ENCODE measurements at places on chromosomes 16 and 17.

GRCh38 chr17:30454635-30455034 is 22.6 kb upstream of the GOSR1 start:
- no peak for DNase-seq

GRCh38 chr17:79650283-79650682 is 39.4 kb upstream of the RBFOX3 start:
- no peak for DNase-seq

GRCh38 chr17:80104321-80104955 is 3.1 kb downstream of the GAA start:
- DNase-seq: no peak

DNA sequence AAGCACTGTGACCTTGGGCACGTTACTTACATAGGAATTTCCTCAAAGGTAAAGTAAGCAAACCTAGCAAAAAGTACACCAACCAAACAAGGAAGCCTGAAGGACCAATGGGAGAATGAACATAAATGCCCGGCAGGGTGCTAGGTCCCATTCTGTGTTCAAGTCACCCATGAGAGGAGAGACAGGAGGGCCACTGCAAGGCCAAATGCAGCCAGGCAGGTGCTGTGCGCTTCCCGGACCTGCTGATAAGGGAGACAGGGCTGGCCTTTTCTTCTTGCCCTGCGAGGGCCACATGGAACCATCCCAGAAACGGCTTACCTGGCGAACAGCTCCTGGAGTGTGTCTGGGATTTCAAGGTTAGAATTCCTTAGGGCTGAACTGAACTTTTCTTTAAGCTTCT is 69.0 kb downstream of the GTF3C1 start:
- no peak for DNase-seq

DNA sequence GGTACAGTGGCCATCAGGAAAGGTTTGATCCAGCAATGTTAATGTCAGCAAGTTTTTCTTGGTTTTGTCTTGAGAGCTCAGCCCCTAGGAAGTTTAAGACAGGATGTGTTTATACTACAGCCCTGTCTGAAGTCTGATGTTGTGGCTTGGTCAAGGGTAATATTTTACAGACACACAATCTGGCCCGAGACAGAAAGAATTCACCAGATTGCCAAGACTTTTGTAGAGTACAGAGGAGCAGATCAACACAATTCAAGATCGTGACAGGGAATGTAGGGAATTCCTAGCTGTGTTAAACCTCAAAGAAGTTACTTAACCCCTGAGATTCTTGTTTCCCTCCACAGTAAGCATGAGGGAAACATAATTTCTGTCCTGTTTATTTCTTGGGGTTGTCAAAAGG is 63.1 kb downstream of the SHISA9 start:
- DNase-seq: no peak

DNA sequence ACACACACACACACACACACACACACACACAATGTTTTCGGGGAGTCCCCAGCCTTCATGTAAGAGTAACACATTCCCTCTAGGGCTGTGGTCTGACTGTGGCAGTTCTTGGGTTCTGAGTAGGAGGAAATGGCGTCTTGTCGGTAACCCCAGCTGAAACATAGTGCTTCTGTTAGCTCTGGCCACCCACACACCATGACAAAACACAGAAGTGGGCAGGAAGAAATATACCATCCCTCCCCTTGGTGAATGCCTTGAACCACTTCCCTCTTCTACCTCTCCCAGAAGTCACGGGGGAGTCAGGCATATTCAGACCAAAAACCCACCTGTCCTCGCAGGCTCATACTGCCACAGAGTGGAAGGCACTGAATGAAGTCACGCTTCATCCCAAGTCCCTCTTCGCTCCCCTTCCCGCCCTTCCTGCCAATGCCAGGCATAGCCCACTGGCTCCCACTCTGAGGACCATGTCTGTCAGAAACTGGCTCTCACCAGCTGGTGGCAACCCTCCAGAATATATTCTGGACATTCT is 11.5 kb downstream of the SLC35B1 start:
- no peak for DNase-seq

DNA sequence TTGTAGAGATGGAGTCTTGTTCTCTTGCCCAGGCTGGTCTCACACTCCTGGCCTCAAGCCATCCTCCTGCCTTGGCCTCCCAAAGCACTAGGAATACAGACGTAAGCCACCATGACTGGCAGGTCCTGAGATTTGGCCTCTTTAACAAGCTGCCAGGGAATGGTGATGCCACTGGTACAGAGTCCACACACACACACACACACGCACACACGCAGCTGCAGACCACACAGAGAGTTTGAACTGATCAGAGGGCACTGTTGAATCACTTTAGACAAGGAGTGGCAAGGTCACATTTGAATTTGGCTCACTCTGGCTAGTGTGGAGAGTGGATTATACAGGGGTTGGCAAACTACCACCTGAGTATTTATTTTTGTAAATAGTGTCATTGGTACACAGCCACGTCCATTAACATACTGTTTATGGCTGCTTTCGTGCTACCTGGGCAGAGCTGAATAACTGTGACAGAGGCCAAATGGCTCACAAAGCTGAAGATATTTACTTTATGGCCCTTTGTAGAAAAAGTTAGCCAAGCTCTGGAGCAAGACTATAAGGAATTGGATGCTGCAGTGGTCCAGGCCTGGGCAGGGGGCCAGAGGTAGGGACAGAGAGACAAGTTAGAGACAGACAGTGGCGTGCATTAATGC is 9.9 kb downstream of the ITPRIPL2 start:
- no peak for DNase-seq

GRCh38 chr17:19322129-19322505 is 40.4 kb downstream of the B9D1 start:
- DNase-seq: no peak

DNA sequence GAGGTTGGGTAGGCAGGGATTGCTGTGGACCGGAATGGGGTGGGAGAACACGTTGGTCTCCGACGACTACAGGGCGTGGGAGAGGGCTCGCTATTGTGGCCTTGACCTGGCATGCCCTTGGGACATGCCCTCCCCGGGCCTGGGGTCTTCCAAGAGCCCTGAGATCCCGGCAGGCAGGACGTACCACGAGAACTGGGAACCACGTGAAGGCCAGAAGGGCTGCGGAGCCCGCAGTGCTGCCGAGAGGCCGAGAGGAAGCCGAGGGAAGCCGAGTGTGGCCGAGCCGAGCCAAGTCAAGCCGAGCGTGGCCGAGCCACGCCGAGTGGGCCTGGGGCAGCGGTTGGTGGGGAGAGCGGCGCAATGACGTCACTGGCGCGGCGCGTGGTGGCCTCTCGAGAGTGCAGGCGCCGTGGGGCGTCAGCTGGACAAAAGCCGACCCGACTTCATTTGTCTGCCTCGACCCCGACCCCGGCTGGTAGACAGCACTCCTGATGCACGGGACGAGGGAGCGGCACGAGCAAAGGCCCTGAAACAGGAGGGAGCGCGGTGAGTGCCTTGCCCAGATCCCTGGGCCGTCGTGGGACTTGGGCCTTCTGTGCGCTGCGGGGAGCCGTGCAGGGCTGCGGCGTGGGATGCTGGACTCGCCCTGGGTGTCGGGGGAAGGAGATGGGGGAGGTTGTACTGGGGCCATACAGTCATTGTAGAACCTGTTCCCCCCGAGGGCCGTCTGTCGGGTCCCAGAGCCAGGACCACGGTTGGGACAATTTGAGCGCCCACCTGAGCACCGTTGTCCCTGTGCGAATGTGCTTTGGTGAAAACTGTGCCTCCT is 6.6 kb downstream of the SOCS1 start:
- DNase-seq: no peak

DNA sequence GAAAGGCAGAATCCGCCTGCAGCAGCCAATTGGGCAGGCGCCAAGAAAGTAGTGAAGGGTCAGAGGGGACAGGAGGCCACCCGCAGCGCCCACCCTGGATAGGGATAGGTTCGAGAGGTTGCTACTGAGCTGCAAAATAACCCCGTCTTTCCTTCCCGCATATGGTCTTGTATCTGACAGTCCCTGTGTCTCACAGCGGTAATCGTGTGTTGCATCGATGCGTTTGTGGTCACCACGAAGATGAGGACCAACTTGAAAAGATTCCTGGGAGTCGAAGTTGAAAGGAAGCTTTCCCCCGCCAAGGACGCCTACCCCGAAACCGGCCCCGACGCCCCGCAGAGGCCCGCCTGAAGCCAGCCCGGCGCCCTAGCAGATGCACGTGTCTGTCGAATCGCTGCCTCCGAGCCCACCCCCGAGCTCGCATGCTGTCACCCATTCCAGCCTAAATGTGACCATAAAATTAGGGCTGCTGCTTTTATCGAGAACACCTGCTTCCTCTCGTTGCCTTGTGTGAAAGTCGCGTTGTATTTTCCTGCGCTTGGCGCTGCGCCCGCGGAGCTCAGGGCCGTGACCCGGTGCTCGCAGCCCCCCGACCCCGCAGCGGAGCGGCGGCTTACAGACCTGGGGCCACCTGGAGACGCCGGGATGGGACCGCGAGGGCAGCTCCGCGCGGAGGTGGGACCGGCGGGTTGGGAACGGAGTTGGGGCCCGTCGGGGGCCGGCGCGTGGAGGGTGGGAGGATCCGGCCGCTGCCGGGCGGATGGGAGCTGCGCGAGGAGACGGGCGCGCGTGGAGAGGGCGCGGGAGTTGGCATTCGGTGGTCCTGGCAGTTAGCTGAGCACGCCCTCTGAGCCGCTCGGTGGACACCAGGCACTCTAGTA is at the start of gene CMTM2:
TSS of gene CMTM2 (plus strand) at position 813 of the 881 bp plus-strand sequence. CDS start 145 bp downstream, outside the sequence.
- no peak for DNase-seq

GRCh38 chr17:46771561-46772474 is 46.7 kb downstream of the WNT3 start:
- peak; percentile 51 for DNase-seq

GRCh38 chr16:50311891-50312501 is 45.6 kb downstream of the ADCY7 start:
- no peak for DNase-seq

GRCh38 chr17:57609125-57609877 is 135.8 kb downstream of the CCDC182 start:
- DNase-seq: no peak

GRCh38 chr16:20849589-20850390 is 43.5 kb downstream of the REXO5 start:
- DNase-seq: peak; percentile 69
